ENCODE measurements at places on chromosomes 4 and X. TPM values are rescaled to one million over a fixed set of nuclear protein-coding genes. Genes with fewer than 3 reads are reported as not detected.
A peak's percentile ranks its signal among the peaks of the same experiment; 100 is the strongest.

The KCND1 gene
- total RNA-seq, result 2.6 TPM

The SSX1 gene
- not detected for total RNA-seq

The IL3RA gene
- not detected for total RNA-seq

The CFI gene
- total RNA-seq, result 0.79 TPM

GRCh38 chr4:101306225-101306624, 41.1 kb downstream of the PPP3CA start:
- H3K27ac ChIP-seq, result no peak overlapping the region
- no peaks in the 10 kb centered on the region for H3K27me3 ChIP-seq
- H3K36me3 ChIP-seq, result no peaks in the 10 kb centered on the region
- no peak overlapping the region for H3K4me3 ChIP-seq
- H3K4me1 ChIP-seq, result no peaks in the 10 kb centered on the region
- DNase-seq, result no peak

DNA sequence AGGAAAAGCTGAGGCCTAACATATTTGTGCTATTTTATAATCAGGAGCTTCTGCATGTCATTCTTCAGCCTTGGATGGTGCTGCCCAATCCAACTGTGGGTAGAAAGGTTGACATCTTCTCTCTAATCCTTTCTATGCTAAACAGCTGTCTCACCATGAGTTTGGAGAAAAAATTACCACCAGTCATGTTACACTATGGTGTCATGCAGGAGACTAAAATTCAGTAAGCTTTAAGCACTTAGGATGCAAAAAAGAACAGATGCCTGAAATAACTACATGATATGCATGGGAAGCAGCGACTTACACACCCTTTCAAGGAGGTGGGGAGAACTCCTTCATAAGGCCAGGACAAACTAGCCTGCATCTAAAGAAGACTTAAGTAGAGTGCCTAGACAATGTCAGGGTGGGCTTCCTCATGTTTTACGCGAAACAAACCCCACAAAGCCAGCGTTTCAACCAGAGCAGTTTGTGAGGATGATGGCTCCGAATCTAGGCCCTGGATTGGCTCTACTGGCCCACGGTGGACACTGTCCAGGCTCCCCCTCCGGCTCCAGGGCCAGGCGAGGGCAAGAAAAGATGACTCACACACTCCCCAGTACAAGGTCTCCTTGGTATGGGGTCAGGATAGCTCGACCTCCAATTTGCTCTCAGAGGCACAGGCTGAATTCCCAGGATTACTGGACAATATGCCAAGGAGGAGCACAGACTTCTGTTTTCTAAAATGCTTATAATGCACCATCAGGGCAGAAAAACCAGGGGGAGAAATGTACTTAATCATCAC, 45.1 kb downstream of the STX18 start:
- H3K27ac ChIP-seq, result no peak overlapping the region
- H3K4me1 ChIP-seq, result peaks cover 11% of the 10 kb centered on the region
- H3K27me3 ChIP-seq, result no peaks in the 10 kb centered on the region
- H3K36me3 ChIP-seq, result no peaks in the 10 kb centered on the region
- DNase-seq, result no peak
- H3K4me3 ChIP-seq, result no peak overlapping the region

- no peak for DNase-seq
- H3K27me3 ChIP-seq, result no peaks in the 10 kb centered on the region
- H3K27ac ChIP-seq, result no peak overlapping the region
These were observed 946.0 kb downstream of the RAB28 start for GRCh38 chr4:12538162-12538561.

DNA sequence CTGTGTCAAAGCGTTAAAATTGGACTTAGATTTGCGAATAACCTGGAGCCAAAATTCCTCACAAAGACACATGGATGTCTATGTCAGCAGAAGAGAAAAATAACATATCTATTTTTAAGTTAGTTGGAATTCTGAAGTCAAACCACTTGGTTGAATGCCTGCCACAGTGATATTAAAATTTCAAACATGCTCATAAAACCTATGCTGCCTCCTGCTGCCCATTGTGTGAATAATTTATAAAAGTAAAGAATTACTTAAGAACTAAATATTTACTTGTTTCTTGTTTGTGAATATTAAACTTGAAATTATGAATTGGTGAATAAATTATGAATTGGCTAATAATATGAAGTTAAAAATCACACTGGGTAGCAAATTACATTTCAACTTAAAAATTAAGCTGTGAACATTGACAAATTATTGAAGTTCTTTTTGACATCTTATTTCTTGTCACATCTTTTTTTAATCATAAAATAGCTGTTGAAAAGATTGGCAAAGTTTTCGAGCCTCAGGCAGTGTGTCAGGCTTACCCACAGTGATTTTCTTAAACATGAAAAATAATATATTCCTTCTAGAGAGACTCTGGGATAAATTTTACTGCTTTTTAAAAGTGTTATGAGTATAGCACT, 35.4 kb downstream of the FABP2 start:
- no peak overlapping the region for H3K27ac ChIP-seq
- H3K27me3 ChIP-seq, result no peaks in the 10 kb centered on the region
- peak; percentile 73 for DNase-seq
- H3K4me3 ChIP-seq, result no peak overlapping the region
- H3K36me3 ChIP-seq, result no peaks in the 10 kb centered on the region
- peaks cover 2% of the 10 kb centered on the region for H3K4me1 ChIP-seq

DNA sequence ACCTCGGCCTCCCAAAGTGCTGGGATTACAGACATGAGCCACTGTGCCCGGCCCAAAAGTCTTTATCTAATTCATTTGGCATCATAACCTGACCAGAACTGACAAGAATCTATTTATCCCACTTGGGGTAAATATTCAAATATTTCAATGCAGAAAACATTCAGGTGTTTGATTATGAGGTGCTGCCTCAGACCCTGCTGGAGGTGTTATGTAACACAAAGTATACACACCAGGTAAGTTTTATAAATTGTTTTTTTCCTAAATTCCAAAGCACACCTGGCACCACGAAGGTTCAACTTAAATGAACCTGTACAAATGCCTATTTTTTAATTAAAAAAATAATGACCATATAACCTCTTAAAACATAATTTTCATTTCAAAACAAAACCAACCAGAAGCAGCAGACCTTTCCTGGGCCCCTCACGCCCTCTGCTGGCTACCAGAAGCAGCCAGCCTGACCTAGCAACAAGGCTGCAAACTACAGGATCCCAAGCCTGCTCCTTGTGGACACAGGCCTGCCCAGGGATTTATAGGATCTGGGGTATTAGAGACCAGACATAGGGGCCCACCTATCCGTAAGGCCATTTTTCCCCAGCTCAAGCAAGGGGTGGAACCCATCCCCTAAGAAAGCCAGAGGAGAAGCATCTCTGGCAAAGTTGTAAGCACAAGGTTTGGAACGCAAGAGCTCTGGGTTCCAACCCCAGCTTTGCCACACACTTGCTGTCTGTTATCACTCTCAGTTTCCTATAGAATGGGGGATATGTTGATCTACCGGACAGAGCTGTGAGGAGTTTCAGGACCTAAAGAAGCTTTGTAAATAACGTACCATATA, 11.7 kb downstream of the OTUD5 start:
- peaks cover 7% of the 10 kb centered on the region for H3K4me1 ChIP-seq
- no peaks in the 10 kb centered on the region for H3K36me3 ChIP-seq
- no peaks in the 10 kb centered on the region for H3K27me3 ChIP-seq
- peak; percentile 72 for DNase-seq

DNA sequence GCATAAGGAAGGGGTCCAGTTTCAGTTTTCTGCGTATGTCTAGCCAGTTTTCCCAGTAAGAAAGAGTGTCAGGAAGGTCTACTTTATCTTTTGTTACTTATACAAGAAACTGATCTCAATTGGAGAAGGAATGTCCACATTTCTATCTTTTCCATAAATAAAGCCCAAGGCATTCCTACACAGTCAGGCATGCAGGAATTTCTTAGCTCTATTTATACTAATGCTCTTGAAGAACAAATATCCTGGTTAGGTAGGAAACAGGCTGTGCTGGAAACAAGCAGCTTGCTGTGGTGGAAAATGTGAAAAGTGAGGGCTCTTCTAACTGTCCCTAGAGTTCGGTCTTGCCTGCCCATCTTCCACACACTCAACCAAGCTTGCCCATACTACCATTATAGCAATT, 37.9 kb upstream of the PITX2 start:
- no peaks in the 10 kb centered on the region for H3K36me3 ChIP-seq
- H3K4me3 ChIP-seq, result no peak overlapping the region
- no peaks in the 10 kb centered on the region for H3K4me1 ChIP-seq

- H3K4me1 ChIP-seq, result peaks cover 6% of the 10 kb centered on the region
- DNase-seq, result no peak
- H3K27ac ChIP-seq, result no peak overlapping the region
- H3K27me3 ChIP-seq, result no peaks in the 10 kb centered on the region
- no peaks in the 10 kb centered on the region for H3K36me3 ChIP-seq
These were observed 33.7 kb downstream of the IDS start for GRCh38 chrX:149471397-149471796.

- H3K27ac ChIP-seq, result no peak overlapping the region
- DNase-seq, result no peak
- H3K36me3 ChIP-seq, result no peaks in the 10 kb centered on the region
These were observed 121.2 kb upstream of the RBPJ start for GRCh38 chr4:26199596-26199995.

- peaks cover 60% of the 10 kb centered on the region for H3K36me3 ChIP-seq
- DNase-seq, result no peak
- H3K4me3 ChIP-seq, result no peak overlapping the region
These were observed 131.5 kb downstream of the JADE1 start for GRCh38 chr4:128940971-128941370.

- no peaks in the 10 kb centered on the region for H3K36me3 ChIP-seq
- no peak for DNase-seq
- no peak overlapping the region for H3K27ac ChIP-seq
- no peaks in the 10 kb centered on the region for H3K27me3 ChIP-seq
These were observed 156.3 kb downstream of the BTC start for GRCh38 chr4:74638001-74638400.

DNA sequence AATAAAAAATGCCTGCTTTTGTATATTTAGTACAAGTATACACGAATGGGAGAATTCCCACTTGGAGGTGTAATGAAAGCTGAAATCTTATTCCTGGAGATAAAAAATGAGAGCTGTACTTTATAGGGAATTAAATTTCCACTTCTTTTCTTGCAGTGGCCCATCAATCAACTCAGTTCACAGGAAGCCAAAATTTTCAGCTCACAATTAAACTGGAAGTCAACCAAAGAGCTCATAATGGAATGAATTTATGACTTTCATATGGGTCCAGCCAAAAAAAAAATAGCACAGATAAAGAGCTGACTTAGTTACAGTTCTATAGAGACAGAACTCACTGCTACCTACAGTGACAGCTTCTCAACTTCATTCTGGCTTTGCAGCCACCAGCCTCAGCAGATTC, 115.2 kb upstream of the TBC1D9 start:
- no peaks in the 10 kb centered on the region for H3K27me3 ChIP-seq
- DNase-seq, result no peak
- no peaks in the 10 kb centered on the region for H3K36me3 ChIP-seq
- no peak overlapping the region for H3K4me3 ChIP-seq

DNA sequence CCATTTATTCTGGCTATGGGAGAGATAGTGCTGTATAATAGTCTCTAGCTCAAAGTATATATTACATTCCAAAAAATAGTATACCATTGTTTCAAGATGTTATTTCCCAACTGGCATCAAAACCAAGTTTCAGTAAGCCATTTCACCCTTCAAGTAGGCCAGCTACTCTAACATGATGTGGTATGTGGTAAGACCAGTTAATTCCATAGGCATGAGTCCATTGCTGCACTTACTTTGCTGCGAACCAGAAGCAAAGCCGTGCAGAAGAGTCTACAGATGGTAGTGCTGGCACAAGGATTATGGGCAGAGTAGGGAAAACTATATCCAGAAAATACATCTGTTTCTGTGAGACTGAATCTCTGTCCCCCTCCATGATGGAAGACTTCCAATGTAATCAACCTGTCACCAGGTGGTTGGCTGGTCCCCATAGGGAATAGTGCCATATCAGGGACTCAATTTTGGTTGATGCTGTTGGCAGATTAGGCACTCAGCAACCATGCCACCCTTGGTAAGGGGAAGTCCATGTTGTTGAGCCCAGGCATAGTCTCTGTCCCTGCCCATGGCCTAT, 49.8 kb upstream of the HSD17B10 start:
- no peak for DNase-seq
- H3K4me3 ChIP-seq, result no peak overlapping the region
- H3K27me3 ChIP-seq, result no peaks in the 10 kb centered on the region
- H3K27ac ChIP-seq, result no peak overlapping the region

DNA sequence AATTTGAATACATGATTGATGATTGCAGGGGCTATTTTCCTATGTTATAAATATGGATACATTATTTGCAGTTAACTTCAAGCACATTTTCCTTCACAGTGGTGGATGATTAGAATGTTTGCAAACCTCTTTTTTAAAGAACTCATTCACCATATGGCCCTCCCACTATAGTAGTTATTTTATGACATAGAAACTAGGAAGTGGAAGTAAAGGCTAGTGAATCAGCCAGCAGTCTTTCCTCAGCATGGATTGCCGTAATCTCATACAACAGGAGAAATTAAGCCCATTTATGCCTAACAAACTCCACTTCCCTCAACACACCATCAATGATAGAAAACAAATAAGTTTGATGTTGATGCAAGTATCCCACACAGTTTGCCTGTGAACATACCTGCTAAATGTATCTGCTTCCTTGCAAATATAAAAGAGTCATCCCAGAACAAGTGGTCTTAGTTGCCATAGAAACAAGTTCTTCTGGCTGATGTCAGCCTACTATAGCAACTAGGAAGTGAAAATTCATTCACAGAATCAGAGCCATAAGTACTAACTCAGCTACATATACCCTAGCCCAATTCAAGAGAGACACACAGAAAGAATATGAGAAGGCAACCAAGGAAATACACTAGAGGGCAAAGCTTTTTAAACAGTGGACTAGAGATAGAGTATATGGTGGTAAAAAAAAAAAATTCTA, 100.9 kb upstream of the RADX start:
- no peaks in the 10 kb centered on the region for H3K4me1 ChIP-seq
- no peak overlapping the region for H3K27ac ChIP-seq
- no peak for DNase-seq
- no peak overlapping the region for H3K4me3 ChIP-seq

- H3K27me3 ChIP-seq, result no peaks in the 10 kb centered on the region
- H3K4me1 ChIP-seq, result no peaks in the 10 kb centered on the region
- no peak overlapping the region for H3K4me3 ChIP-seq
- H3K36me3 ChIP-seq, result no peaks in the 10 kb centered on the region
These were observed 20.0 kb upstream of the HOPX start for GRCh38 chr4:56701161-56701480.

GRCh38 chr4:7674706-7675105, 240.0 kb upstream of the PSAPL1 start:
- peaks cover 4% of the 10 kb centered on the region for H3K4me1 ChIP-seq
- H3K4me3 ChIP-seq, result no peak overlapping the region
- DNase-seq, result no peak
- no peaks in the 10 kb centered on the region for H3K36me3 ChIP-seq
- no peak overlapping the region for H3K27ac ChIP-seq
- no peaks in the 10 kb centered on the region for H3K27me3 ChIP-seq

- H3K4me3 ChIP-seq, result no peak overlapping the region
- H3K4me1 ChIP-seq, result no peaks in the 10 kb centered on the region
- no peak for DNase-seq
These were observed 26.9 kb downstream of the GK2 start for GRCh38 chr4:79381161-79381560.
